ENCODE measurements at places on chromosomes 13 and 19.

GRCh38 chr13:73945871-73946270, 188.3 kb downstream of the KLF12 start:
- peak; percentile 18 for DNase-seq

GRCh38 chr13:99384468-99384867, 77.3 kb upstream of the GPR183 start:
- DNase-seq, result no peak

- no peak for DNase-seq
These were observed 5.4 kb upstream of the MCF2L start for GRCh38 chr13:112963641-112964040.

DNA sequence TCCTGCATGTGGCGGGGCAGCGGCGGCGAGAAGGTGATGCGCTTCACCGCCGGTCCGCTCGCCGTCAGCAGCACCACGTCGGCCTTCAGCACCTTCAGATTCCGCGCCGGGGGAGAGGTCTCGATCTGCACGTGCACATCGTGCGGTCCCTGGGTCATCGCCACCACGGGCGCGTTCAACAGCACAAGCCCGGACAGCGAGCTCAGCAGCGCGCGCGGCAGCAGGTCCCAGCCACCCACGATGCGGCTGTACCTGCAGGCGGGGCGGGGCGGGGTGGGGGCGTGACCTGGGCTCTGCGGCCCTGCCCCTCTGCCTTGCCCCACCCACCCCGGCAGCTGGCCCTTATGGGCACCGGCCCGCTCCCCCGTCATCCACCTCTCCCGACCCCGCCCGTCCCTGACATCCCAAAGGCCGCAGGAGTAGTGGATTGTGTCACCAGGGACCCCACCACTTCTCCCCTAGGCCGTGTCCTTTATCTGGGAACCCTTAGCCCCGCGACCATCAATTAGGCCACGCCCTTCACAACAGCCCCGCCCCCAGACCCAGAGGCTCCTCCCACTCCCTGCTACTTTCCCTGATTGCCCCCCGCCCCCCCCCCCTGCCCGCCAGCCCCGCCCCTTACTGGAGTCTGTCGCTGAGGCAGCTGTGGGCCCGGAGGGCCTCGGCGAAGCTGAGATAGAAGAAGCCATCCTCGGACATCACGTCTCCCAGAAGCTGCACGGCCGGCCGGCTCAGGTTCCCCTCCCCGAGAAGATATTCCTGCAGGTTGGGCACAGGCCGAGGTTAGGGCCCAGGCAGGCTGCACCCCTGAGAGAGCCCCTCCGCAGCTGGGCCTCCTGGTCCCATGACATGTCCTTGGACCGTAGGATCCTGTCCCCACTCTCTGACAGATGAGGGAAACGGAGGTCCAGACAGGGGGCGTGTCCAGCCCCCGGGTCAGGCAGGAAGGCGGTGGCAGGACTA, 6.1 kb downstream of the IL4I1 start:
- DNase-seq, result peak; percentile 56

GRCh38 chr13:79870123-79870522, 389.2 kb downstream of the NDFIP2 start:
- DNase-seq, result no peak

DNA sequence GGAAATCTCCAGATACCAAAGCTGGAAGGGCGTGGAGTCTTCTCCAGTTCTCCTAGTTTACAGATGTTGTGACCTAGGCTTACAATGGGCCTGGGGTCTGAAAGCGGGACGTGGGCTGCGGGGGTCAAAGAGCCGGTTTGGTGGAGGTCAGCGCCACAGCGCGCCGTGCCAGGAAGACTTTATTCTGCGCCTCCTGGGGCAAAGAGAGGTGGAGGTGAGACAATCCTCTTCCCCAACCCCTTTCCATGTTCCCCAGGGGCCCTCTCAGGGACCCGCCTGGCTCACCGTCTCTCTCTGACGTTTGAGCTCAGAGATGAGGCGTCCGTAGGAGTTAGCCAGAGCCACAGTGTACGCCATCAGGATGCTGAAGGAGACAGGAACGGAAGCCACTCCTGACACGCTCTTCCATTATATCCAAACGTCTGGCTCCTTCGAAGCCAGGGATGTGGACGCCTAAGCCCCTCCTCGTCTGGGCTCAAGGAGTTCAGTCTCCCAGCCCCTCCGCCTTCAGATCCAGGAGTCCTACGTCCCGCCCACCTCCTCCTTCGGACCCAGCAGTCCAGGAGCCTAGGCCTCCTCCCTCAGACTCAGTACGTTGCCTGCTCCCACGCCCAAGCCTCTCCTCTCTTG, 776 bp upstream of the LENG1 start:
- DNase-seq, result no peak

- DNase-seq, result no peak
These were observed 727 bp downstream of the CD37 start for GRCh38 chr19:49335784-49336481.

GRCh38 chr19:39131255-39131755, 5.7 kb downstream of the PAK4 start:
- DNase-seq, result peak; percentile 80

- DNase-seq, result peak; percentile 53
These were observed 757 bp downstream of the EGLN2 start for GRCh38 chr19:40799558-40800338.

DNA sequence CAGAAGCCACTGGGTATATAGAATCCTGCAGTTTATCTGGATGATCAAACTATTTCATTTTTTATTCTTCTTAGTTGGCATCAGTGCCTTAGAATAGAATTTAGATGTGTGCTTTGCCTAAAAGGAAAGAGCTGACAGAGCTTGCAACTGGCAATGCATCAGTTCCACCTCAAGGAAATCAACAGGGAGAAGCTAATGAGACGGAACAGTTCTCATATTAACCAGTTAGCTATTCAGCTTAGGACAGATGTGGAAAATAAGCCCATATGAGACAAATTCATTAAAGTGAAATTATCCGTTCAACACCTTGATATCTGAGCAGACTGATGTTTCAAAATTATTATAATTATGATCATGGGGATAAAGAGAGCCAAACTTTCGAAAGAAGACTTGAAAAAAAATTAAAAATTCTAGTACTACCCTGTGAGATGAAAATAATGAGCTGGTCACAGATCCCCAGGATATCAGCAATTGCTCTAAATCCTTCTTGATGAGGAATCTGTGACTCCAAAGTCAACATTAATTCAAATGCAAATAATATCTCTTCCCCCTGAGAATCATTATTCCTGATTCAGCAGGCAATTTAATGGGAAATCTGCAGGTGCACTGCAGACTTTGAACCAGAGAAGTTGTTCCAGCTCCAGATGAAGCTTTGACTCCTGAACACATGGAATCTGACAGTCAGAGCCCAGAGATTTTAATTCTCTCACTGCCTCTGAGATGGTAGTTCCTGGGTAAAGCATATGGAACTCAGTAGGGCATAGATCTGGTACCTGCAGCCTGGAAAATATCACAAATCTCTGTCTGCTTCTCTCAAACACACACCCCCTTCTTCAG, 486.8 kb downstream of the FOXO1 start:
- DNase-seq, result no peak

DNA sequence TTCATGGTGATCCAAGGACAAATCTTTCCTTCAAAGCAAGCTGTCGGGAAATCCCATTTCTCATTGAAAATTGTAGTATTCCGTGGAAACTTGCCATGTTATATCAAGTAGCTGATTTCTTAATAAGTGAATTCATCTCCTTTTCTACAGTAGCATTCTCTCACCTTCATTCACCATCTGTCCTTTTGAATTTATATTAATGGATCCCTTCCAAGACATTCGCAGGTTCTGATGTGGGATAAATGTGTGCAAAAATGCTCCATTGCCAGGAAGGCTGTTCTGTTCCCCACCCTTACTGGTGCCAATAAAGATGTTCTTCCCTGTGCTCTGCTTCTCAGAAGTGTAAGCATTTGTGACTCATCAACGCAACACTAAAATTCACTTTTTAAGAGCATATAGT, 36.2 kb downstream of the AMER2 start:
- DNase-seq, result no peak

GRCh38 chr19:51565583-51565982, 5.5 kb upstream of the ZNF175 start:
- no peak for DNase-seq

- DNase-seq, result no peak
These were observed 39.1 kb downstream of the USP12 start for GRCh38 chr13:27132538-27132937.

DNA sequence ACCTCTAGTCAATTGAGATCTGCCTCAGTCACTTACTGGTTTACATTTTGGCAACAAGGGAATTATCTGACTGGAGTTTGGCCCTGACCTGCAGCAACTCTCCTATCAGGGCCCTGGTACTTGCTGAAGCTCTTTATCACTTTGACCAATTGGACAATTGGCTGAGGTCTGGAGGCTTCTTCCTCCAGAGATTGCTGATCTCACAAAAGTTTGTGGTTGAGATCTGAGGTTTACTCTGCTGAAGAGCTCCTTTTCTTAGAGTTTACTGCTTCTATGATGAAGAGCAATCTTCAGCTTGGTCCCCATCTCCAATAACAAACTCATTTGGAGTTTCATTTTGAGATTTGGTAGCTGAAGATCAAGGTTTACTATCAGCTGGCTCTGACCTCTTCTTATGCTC, 276.9 kb upstream of the SGCG start:
- no peak for DNase-seq

DNA sequence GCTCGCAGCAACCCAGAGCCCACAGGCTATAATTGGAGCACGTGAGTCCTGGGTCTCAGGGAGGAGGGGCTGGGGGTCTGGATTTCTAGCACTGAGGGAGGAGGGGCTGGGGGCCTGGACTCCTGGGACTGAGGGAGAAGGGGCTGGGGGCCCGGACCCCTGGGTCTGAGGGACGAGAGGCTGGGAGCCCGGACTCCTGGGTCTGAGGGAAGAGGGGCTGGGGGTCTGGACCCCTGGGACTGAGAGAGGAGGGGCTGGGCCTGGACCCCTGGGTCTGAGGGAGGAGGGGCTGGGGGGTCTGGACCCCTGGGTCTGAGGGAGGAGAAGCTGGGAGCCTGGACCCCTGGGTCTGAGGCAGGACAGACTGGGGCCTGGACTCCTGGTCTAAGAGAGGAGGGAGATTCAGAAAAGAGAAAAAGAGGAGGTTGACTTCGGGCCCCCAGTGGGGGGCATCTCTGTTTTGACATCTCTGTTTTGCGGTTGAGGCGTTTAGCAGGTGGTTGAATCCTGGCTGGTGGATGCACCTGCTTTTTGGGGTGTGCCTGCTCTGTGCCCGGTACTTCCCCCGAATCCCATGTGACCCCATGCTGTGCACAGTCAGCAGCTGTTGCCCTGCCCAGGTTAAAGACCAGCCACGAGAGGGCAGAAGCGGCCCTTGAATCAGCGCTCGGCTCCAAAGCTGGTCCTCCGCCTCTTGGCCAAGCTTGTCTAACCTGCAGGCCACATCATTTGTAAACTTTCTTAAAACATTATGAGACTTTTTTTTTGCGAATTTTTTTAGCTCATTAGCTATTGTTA, 10.5 kb downstream of the PVR start:
- no peak for DNase-seq

- DNase-seq, result no peak
These were observed 123.3 kb downstream of the RAB20 start for GRCh38 chr13:110438211-110438610.

DNA sequence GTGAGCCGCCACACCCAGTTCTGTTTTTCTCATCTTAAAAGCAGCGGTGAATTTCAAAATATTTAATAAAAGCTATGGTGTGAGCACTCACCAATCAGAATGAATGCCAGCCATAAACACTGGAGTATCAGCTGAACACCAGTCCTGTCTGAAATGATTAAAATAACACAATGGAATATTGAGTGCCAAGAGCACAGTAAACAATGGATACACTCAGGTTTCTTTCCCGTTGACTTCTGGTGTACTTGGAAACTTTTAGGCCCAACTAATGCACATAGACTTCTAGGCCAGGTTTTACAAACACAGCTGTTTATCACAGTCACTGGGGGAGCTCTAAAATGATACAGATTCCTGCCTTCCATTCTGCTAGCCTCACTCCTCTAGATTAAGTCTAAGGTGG, 68.3 kb downstream of the SLC6A16 start:
- DNase-seq, result no peak

DNA sequence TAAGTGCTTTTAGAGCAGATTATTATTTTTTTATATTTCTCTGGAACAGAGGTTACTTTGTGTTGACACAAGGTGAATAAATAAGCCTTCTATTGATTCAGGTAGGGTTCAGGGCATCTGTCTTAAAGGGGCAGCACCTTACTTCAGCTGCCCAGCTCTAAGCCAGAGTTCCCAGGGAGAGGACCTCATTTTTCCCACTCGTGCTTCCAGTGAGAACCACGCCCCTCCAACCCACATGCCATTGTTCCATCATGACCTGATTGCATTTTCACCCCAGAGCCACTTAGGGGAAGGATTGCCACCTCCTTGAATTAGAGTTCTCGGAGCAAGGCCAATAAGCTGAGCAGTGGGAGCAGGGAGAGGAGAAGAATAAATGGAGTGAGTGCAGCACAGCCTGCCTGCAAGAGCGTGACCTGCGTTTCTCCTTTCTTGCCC, 104.3 kb upstream of the FRY start:
- no peak for DNase-seq

DNA sequence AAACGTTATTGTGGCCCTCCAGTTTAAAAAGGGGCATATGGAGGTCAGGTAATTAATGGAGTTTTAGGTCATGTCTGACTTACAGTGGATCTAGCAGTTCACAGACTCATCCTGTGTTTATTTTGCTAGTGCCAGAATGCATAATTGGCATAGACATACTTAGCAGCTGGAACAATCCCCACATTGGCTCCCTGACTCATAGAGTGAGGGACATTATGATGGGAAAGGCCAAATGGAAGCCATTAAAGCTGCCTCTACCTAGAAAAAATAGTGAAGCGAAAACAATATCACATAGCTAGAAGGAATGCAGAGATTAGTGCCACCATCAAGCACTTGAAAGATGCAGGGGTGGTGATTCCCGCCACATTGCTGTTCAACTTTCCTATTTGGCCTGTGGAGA, 610.7 kb downstream of the SLITRK5 start:
- no peak for DNase-seq

- DNase-seq, result no peak
These were observed 12.8 kb downstream of the ZNF791 start for GRCh38 chr19:12623361-12624031.

- no peak for DNase-seq
These were observed 56.5 kb downstream of the KL start for GRCh38 chr13:33072759-33073158.

GRCh38 chr13:83325125-83325853, 557.0 kb downstream of the SLITRK1 start:
- no peak for DNase-seq

GRCh38 chr19:55621673-55622231, 2.6 kb downstream of the ZNF784 start:
- DNase-seq, result no peak

DNA sequence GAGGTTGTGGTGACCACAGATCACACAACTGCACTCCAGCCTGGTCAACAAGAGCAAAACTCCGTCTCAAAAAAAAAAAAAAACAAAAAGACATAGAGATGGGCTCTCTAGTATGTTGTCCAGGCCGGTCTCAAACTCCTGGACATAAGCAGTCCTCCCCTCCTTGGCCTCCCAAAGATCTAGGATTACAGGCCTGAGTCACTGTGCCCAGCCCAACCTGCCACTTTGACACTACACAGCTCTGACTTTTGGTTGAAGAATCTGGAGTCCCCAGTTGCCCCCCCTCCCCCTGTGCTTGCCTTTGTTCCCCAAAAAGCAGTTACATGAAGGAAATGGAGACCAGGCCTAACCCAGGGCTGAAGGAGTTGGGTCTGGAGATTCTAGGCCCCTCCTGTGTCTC, 12.9 kb downstream of the CARM1 start:
- DNase-seq, result no peak
